ENCODE measurements at places on chromosomes 4 and X.

GRCh38 chr4:155512817-155513216 is 136.1 kb upstream of the MAP9 start:
- DNase-seq = no peak

GRCh38 chr4:137253949-137254348 is 278.3 kb downstream of the PCDH18 start:
- DNase-seq = no peak

DNA sequence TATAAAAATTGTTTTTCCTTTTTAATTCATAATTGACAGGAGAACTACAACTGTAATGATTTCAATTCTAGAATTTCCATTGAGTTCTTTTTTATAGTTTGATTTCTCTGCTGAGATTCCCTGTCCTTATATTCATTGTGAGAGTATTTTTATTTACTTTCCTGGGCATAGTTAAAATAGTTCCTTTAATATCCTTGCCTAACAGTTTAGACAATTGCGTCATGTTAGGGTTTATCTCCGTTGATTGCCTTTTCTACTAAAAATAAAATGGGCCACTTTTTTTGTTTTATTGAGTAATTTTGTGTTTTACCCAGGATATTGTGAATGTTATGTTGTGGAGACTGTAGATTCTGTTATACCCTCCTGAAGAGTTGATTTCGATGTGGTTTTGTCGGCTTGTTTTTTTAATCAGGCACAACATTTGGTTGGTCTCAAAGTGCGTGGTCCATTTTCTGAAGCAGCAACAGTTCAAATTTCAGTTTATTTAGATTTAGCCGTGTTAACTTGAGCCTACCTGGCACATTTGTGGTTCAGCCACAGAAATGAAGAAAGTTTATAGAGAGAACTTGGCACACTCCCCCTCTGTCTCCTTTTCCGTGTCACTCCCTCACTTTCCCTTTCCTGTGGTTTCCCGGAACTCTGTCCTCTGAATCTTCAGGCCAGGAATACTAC is 16.0 kb upstream of the PRRG1 start:
- DNase-seq = no peak

- DNase-seq = no peak
Observed at GRCh38 chrX:39377157-39377556, 575.9 kb downstream of the MID1IP1 start.

GRCh38 chr4:104596189-104596588 is 101.5 kb upstream of the CXXC4 start:
- DNase-seq = no peak

DNA sequence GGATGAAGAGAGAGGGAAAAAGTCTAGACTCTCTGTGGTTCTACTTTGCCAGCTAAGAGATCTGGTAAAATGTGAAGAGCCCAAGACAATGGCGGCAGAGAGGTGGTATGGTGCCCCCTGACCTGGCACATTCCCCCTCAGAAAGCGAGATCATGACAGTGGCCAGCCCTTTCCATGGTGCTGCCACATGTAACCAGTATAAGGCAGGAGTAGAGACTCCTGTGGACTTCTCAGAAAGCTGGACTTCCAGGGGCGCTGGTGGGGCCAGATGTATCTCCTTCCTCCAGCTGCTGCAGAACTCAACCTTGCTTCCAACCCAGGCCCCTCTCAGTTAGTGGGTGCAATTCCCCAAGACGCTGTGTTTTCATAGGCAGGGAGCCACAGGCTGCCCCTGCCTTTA is 9.6 kb downstream of the CTAG1A start:
- DNase-seq = no peak

DNA sequence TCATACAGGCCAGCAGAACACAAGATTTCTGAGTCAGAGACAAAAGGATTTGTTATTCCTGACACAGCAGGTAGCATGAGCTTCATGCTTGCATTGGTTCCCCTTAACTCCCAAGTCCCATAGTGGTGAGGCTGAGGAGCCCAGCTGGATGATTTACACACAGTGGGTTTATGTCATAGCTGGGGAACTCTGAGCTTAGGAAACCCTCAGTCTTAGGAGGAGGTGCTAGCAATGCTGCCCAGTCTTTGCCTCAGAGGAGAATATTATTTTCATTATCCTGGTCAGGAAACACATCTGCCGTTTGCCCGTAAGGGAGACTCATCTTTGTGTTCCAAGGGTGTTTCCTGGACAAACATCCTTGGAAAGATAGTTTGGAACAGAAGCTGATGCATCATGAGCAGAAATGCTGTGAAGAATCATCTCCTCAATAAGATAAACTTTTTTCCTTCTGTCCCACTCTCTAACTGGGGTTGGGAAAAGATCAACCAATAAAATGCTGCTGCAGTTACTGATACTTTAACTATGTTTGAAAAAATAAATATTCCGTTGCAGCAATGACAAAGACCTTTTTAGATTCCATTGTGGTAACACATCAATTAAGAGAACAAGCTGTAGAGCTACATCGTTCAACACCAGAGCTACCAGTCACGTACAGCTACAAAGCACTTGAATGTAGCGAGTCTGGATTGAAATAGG is 146.8 kb downstream of the DCLK2 start:
- no peak for DNase-seq
